ENCODE measurements at places on chromosomes 6 and 20.

GRCh38 chr6:112284603-112285002 is 30.2 kb upstream of the LAMA4 start:
- DNase-seq: no peak

DNA sequence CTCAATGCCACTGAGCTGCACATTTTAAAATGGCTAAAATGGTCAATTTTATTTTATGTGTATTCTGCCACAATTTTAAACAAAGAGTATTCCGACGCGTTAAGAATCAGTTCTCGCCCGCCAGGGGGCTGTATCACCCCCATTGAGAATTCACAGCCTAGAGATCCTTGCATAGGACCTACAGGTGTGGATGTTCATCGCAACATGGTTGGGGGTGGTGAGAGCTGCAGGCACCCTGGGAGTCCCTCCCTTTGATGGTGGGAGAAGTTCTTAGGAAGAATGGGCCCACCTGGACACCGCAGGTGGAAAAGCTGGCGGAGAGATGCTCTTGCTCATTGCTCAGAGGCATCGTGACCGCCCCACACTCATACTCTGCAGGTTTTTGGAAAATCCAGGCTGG is 63.5 kb downstream of the SLC2A10 start:
- no peak for DNase-seq

DNA sequence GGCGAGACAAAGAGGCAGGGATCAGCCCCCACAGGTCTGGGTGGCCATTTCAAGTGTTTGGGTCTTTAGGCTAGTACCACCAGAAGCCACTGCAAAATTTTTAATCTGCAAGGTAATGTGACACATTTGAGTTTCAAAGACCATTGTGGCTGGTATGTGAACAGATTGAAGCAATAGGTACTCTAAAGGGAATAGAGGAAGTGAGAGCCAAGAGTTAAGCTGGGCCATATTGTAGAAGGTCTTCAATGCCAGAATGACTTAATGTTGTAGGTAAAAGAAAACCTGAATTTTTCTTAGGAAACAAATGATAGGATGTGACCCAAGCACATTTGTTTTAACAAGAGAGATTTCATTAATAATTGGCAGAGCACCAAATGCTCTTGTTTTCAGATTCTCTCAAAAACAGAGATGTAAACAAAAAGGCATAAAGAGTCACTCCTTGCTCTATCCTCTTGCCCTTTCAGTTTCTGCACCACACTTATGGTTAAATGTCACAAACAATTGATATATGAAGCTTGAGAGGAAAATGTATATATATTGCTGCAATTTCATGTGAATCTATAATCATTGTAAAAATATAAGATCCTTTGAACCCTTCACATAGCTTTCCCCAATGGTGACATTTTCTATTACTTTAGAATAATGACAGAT is 307.1 kb upstream of the PLN start:
- no peak for DNase-seq

DNA sequence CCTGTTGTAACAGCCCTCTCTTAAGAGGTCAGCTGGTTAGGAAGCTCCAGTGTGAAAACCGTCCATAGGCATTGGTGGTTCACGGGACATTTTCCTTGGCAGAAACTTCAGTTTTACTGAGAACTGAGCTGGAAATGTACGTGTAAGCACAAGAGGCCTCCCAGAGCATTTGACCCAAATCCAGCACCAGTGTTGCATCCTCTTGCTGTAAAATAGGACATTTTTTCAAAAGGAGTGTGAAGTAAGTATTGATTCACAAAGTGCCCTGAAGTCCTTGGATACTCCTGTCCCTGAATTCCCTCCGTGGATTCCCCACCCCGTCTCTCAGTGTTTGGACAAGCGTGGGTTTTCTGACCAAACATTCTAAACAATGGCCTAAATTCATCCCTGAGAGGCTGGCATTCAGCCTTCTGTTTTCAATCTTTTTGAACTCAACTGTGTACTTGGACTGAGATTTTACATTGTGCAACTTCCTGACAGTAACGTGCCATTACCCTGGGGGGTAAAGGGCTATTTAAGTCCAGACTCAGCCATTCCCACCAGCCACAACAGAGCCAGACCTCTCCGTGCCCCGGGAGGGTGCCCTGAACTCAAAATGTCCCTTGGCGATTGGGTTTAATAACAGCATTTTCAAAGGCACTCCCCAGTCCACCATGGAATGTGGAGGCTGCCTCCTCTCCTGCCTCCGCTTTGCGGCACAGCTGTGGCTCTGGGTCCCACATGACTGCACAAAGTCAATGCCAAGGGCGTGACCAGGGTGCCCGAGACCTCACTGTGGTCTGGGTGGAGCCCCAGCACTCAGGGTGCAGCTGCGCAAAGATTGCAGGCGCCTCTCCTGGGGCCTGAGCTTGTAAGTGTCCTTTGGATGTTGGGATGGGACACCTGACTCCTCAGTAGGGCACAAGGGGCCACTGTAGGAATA is 92.7 kb upstream of the AFDN start:
- no peak for DNase-seq

All from T-helper 1 cell (primary cell).